Effector memory CD4-positive, alpha-beta T cell (primary cell): ENCODE measurements at places on chromosomes 6 and 20.

DNA sequence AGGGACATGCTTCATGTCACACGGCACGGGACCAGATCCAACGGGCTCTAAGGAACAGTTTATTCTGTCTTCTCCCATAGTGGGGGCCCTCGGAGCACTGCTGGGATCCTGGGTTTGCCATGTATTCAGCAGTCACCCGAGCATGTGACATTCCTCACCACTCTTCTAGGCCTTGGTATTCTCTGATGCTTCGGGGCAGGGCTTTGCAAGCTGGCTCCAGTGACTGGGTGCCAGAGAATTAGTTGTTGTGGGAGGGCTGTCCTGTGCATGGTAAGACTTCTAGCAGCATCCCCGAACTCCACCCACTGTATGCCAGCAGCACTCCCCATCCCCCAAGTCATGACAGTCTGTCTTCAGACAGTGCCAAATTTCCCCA lies 5.4 kb downstream of the CCN5 start:
- no peak for DNase-seq

GRCh38 chr6:98633886-98634285 lies 200.5 kb upstream of the POU3F2 start:
- no peak for DNase-seq

DNA sequence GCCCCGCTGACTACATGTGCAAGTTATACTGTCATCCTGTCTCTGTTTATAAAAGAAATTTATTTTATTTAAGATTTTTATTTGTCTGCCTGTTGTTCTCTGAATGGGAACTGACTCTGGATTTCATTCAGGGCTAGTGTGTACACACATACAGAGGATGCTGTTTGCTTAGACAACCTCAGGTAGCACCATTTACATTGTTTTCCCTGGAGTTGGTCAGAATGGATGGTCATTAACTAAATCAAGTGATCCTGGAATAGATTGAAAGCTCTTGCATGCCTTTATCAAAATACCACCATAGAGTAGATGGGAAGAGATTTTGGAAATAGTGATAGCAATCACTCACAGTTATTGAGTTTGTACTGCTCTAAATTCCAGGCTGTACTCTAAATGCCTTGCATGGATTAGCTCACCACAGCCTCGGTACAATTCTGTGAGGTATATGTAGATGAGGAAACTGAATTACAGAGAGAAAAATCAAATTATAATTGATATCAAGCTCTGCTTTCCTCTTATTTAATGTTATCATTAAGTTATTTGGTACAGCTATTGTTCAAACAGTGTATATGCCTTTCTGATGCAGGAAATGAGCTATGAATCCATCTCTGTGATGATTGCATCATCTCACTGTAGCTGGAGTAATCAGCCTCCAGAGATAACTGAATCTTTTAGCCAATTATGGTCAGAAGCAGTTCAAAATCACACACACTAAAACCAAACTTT lies 51.9 kb downstream of the RNF217 start:
- DNase-seq, result no peak

GRCh38 chr6:14858808-14859207 lies 387.1 kb upstream of the JARID2 start:
- no peak for DNase-seq

- no peak for DNase-seq
Observed at GRCh38 chr20:44494681-44495080, 19.0 kb downstream of the TTPAL start.

- DNase-seq, result no peak
Observed at GRCh38 chr6:7148100-7148822, 40.5 kb downstream of the RREB1 start.

GRCh38 chr6:148274809-148275208 lies 67.8 kb upstream of the SASH1 start:
- no peak for DNase-seq

- no peak for DNase-seq
Observed at GRCh38 chr6:149012040-149012545, 265.3 kb downstream of the UST start.

DNA sequence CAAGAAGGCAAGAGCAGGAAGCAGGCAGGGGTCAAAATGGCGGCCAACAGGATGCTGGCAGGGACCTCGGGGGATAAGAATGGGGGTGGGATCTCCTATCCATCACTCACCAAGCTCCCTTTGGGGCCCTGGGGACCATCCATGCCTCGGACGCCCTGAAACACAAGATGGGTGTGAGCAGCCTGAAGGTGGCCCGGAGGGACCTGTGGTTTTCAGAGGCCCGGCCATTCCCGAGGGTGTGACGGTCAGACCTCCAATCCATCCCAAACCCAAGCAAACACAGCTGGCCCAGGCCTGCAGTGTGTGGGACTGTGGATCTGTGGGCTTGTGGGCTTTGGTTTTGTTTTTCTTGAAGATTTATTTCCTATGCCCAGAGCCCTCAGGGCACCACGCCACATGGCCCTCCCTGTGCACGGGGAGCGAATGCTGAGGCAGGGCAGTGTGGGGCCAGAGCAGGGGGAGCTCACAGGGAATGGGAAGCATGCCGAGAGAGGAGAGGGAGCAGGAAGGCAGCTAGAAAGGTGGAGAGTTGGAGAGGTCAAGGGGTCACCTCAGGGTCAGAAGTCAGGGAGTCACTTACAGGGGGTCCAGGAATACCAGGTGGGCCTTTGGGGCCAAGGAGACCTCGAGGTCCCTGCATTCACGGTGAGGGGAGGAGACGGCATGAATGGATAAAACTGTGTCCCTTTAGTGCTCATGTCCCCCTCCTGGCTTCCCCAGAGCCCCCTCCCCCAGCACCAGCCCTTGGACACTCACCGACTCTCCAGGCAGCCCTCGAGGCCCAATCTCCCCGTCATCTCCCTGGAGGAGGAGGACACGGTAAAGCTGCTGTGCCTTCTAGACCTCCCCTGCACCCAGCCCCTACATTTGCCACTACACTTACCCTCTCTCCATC lies 14.5 kb downstream of the COL11A2 start:
- no peak for DNase-seq

GRCh38 chr20:38343311-38344106 lies 2.8 kb upstream of the LBP start:
- DNase-seq, result no peak

- DNase-seq, result no peak
Observed at GRCh38 chr6:37674161-37674560, 23.5 kb downstream of the MDGA1 start.

- no peak for DNase-seq
Observed at GRCh38 chr20:9928281-9928737, 89.4 kb upstream of the PAK5 start.

GRCh38 chr6:38933426-38933825 lies 115.2 kb upstream of the GLP1R start:
- DNase-seq, result no peak

DNA sequence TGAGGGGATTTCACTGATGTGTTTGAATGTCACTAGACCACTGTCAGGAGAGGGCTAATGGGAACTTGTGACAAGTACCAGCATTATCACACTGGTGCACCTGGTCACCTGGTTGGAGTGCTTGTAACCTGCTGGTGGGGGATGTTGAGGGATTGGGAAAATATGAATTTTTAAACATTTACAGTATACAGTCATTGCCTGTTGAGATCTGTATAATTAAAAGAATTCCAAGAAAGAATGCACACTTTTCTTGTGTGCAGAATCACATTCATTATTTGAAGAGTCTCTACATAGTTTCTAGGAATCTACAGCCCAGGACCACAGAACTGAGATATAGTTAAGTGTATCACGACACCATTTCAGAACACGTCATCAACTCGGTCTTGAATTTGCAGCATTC lies 118.4 kb downstream of the AIG1 start:
- DNase-seq, result no peak

- DNase-seq, result no peak
Observed at GRCh38 chr6:106247293-106247692, 78.3 kb downstream of the ATG5 start.

- DNase-seq, result no peak
Observed at GRCh38 chr6:61949971-61950370, 336.1 kb downstream of the KHDRBS2 start.

DNA sequence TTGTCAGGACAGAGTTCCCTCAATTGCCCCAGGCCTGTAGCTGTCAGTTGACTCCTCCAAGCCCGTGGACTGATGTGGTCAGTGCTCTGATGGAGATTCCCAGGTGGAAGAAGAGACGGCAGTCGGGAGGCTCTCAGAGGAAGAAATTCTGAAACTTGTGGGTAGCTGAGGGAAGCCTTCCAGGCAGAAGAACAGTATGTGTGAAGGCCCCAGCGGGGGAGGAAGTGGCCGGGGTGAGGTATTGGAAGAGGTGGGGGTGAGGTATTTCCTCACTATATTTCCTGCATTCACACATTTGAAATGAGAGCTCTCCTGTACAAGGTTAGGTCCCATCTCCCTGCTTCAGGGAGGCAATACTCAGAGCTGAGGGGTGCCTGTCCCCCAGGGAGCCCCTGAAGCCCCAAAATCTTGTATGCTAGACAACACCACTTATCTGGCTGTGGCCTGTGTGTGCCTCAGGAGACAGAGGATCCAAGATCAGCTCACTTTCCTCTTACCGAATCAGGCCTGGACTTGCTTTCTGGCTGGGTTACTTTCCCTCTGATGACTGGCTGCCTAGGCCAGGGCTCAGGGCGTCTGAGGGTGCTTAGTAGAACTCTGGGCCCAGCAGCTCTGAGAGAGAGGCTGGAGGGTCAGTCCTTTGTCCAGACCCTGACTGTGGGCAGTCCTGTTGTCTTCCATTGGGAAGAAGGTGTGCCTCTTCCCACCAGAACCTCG lies 49.3 kb upstream of the MYL9 start:
- peak; percentile 7 for DNase-seq

DNA sequence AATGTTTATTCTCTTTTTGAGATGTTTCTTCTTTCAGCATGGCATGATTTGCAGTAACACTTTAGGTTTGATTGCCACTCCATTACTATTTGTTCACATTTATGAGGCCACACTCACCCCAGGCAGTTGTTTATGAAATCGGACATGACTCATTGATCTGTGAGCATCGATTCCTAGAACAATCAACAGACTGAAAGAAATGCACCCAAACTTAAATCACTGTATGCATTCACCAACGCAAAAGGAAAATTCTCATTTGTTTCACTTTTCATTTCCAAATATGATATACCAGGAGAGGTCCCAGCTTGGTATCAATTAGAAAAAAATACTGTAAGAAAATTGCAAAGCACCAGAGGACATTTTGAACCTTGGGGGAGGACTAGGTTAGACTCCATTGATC lies 5.4 kb upstream of the GJA10 start:
- DNase-seq, result no peak

DNA sequence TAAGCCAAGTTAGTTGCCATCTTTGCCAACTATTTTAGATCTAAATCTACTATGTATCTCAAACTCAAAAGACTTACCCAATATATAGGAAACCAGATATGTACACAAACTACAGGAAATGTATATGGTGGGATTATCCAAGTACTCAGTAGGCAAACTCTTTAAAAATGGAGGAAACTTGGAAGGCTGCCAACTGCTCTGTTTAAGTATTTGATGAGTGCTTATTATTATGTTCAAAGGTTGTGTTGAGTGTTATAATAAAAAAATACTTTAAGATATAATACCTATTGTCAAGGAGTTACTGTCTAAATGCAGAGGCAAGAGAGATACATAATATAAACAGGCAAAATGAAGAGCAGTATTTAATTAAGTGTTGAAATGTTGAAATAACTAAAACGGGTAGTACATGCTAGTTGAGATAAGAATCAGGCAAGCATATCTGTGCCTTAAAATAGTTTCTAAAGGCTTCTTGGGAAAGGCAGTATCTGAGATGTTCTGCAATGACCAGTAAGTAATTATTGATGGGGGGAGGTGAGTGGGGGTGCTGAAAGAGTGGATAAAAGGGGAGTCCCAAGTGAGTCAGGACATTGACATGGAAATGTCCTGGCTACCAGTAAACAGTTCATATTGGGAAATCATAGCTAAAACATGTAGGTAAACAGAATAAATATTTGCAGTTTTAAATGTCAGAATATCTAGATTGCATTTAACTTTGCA lies 6.5 kb upstream of the DST start:
- no peak for DNase-seq

- DNase-seq, result no peak
Observed at GRCh38 chr20:37630993-37631392, 62.8 kb upstream of the CTNNBL1 start.

DNA sequence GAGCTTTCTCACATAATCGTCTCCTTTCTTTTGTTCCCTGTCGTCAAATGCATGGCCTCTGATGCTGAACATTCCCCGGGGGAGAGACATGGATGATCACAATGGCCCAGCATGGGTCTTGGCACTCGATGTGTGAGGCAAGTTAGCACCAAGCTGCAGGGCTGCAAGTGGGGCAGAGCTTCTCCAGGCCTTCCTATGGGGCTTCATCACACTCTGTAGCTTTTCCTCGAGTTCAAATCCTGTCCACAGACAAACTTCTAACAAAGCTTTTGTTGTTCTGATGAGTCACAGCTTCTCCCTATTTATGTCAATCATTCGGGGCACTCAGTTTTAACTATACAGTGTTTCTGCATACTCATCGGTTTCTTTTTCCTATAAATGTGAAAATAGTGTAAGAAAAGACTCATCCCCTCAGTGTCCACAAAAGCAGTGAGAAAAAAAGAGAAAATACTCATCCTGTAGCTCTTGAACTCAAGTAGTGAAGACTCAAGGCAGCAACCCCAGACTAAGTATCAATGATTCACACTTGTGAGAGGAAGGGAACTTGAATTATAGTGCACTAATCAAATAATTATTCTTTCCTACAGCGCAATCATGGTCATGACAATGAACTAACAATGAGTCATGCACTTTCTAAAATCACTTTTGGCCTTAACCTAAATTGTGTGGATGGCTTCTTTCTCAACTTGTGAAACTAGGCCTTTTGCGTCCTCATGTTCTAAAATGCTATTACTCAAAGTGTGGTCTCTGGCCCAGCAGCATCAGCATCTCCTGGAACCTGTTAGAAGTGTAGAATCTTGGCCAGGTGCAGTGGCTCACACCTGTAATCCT lies 68.4 kb upstream of the NOX3 start:
- no peak for DNase-seq

DNA sequence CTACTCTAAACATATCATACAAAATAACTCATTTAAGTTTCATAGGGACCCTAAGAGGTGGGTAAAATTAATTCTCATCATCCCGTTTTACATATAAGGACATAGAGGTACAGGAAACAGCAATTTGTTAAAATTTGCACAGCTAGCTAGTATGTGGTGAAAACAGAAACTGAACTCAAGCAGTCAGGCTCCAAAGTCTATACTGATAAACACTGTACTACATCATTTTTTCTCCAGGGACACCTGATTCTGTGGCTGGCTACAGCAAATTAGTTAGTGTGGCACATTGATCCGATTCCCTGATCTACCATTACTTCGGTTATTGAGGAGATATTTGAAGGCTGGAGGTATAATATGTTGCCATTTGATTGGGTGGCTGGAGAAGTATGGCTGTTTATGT lies 36.2 kb upstream of the E2F3 start:
- DNase-seq, result no peak

- no peak for DNase-seq
Observed at GRCh38 chr6:145092554-145092953, 642.8 kb downstream of the EPM2A start.
